Upper lobe of right lung (tissue), 1 donor: ENCODE measurements at places on chromosomes 7 and 10.

- peak; percentile 87 for DNase-seq
These were observed 597 bp downstream of the APBB1IP start for GRCh38 chr10:26438534-26439341.

DNA sequence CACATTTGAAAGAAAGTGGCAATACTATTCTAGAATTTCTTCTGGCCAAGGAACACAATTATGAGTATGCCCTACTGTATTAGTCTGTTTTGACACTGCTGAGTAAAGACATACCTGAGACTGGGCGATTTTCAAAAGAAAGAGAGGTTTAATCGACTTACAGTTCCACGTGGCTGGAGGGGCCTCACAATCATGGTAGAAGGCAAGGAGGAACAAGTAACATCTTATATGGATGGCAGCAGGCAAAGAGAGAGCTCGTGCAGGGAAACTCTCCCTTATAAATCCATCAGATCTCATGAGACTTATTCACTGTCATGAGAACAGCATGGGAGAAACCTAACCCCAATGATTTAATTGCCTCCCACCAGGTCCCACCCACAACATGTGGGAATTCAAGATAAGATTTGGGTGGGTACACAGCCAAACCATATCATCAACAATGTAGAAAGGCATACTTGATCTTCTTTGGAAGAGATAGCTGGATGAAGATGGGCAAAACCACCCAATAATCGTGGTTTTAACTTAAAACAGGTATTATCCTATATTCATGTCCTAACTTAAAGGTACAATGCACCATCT lies 113.9 kb downstream of the ETV1 start:
- no peak for DNase-seq

DNA sequence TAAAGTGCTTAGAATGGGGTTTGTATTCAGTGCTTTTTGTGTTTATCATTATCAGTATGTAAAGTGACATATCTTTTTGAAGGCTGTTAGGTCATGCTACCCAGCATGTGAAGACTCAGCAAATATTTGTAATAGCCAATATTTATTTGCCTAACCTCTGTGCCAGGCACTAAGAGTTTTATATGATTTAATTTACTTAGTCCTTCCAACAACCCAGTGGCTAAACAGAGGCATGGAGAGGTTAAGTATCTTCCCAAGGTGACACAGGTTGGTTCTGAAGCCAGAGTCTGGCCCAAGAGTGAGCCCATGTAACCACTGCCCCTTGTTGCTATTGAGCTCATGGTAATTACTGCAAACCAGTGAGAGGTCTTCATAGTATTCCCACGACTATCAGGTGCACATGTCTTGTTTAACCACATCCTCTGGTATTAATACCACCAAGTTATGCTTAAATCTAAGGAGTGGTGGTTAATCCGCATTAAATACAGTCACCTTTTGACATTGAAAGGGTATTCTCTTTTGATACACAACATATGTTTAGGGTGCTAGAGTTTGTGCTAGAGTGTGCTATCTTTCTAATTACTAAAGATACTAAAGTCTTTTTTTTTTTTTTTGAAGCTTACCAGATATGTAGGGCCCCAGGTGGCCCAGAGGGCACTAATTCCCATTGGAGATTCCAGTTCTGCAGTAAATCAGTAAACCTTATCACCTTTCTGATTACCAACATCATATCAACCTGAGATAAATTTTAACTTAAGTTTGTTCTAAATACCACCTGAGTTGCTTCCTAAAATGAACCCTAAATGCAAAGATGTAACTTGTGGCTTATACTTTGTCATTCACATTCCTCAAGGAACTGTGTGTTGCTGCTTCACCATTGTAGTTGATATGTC lies 2.9 kb downstream of the ADD3 start:
- no peak for DNase-seq

DNA sequence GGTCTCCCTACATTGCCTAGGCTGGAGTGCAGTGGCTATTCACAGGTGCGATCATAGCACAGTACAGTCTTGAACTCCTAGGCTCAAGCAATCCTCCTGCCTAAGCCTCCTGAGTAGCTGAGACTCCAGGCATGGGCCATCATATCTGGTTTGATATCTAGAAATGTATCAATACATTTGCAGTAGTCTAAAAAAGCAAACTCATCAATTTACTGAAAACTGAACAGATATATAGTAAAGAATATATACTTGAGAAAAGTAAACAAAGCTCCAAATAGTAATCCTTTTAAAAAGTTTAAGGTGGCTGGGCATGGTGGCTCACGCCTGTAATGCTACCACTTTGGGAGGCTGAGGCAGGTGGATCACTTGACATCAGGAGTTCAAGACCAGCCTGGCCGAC lies 57.1 kb upstream of the KMT2C start:
- no peak for DNase-seq

- DNase-seq, result no peak
These were observed 9.4 kb downstream of the ACSL5 start for GRCh38 chr10:112383325-112383724.

GRCh38 chr10:17805921-17806577 lies 3.1 kb upstream of the MRC1 start:
- no peak for DNase-seq

DNA sequence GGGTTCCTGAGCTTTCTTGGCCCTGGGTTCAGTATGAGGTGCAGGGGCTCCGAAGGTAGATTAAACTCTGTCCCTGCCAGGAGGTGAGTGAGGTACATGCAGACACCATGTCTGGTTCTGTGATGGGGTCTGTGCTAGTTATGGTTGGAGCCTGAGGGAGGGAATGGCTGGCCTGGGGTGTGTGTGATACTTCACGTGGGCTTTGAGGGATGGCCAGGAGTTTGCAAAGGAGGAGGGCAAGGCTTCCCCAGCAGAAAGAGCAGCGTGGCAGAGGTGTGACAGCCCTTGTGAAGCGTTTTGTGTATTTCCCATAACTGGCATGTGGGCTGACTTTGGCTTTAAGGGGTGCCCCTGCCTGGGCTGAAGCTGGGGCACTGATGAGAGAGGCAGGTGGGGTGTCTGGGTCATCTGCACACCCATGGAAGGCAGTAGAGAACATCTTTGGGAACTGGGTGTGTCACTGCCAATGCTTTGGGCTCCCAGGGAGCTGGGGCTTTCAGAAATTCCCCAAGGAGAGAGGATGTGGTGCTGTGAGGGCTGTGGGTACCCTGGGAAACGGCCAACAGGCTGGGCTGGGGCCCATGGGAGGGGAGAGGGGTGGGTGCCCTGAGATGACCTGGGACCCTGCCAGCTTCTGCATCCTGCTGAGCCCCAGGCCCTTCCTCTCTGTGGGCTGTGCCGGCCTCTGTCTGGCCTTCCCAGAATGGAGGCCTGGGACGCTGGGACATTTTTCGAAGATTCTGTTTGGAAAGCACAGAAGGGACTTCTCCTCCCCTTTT lies 4.6 kb downstream of the PALD1 start:
- no peak for DNase-seq

DNA sequence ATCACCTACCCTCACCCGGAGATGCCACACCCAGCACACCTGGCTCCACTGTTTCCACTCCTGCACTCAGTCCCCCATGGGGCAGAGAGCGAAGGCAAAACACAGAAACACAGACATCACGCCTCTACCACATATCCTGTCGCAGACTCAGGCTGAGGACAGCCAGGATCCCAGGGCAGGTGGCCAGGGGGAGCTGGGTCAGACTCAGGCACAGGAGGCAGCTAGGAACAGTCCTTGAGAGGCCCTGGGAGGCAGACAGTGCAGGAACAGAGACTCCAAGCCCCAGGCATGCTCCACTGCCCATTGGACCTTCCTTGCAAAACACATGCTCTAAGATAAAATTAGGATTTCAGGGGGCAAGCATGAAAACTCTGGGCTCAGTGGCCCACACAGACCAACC lies 154.4 kb upstream of the C7orf33 start:
- DNase-seq, result no peak

- no peak for DNase-seq
These were observed 21.6 kb upstream of the PURB start for GRCh38 chr7:44906965-44907364.

GRCh38 chr7:4208086-4208485 lies 474.0 kb upstream of the FOXK1 start:
- peak; percentile 51 for DNase-seq

DNA sequence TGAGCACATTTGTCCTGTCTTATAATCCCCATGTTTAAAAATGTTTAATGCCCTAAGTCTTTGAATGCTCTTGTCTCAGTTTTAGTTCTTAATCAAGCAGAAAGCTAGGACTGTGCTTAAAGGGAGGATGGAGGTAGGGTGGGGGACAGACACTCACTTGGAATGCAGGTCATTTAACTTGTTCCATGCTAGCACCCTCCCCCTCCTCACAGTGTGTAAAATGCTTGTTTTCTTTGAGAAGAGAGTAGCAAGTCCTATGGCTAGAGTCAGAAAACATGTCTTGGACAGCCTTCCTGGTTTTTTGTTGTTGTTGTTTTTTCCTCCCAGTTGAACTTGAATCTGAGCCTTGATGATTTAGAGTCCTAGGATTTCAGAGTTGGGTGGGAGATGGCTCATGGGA lies 114.2 kb downstream of the PLPP4 start:
- DNase-seq, result no peak

DNA sequence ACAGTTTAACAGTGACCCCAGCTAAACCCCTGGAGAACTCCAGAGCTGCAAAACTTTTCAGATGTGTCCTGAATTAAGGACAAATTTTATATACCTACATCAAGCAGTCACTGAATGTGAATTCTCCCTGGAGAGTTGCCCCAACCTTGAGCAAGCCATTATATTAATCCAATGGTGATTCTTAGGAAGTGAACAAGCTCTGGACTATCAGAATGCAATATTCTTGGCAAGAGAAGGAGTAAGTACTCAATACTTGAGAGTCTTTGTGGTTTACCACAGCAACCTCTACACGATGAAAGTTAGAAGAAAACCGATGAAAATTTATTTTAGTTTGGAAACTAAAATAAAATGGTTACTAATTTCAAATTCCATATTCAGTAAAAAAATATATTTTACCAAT lies 19.3 kb upstream of the ZNF365 start:
- DNase-seq, result no peak

- no peak for DNase-seq
These were observed 532.4 kb downstream of the INHBA start for GRCh38 chr7:41170466-41170865.

GRCh38 chr7:150668472-150668911 lies 17.0 kb upstream of the GIMAP2 start:
- DNase-seq, result no peak

DNA sequence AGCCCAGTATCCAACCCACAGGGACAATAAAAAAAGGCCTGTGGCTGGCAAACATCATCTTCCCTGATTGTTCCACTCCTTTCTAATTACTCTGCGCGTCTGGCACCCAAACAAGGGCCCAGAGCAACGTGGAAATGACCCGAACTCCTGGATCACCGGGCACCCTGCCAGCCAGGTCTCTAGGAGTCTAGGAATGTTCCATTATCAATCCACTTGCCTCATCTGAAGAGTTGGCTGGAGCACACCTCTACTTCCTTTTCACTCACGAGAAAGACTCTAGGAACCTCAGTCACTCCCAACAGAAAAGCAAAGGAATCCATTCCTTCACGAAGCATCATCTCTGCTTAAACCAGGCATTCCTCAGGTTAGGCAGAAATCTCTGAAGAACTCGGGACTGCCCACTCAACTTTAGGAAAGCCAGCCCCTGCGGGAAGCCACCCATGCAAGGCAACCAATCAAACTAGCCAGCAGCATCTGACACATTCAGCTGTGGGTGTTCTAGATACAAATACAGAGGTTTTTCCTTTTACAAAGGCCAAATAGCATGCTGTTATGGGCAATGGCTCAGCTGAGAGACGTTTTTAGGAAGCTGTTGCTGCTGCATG lies 37.7 kb downstream of the ATXN7L1 start:
- peak; percentile 75 for DNase-seq

DNA sequence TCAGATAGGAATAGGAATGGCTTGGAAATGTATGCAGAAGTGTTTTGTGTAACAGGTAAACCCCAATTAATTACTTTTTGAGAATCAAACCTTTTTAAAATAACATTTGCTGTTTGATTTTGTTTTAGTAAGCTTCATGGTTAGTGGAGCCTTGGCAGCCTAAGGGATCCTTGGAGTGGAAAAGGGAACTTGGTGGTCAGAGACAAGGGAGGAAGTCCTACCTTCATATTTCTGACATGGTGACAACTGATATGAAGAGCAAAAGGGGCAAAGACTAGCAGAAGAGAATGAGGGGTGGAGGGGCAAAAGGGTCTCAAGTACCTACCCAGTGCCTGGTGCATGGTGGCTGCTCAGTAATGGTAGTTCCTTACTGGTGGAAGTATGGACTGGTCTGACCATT lies 32.3 kb downstream of the AHCYL2 start:
- DNase-seq, result no peak

DNA sequence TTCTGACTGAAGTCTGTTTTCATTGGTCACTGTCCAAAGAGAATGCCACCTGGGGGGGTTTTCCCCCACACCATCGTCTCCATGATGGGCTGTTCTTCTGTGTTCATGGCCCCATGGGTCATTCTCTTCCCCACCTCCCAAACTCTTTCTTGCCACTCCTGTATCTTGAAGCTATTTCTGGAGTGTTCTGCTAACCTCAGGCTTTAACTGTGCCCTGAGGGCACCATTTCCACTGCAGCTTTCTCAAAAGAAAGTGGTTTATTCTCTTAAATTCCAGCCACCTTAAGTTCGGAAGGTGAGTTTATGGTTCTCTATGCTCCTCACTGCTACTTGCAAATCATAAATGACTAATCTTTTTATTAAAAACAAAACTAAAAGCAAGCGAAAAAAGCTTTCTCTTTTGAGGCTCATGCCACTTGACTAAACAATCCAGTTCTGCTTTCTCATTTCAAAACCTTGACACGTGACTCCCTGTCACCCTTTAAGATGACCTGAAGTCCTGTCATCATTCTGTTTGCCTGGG lies 7.4 kb upstream of the APBB1IP start:
- DNase-seq, result no peak

DNA sequence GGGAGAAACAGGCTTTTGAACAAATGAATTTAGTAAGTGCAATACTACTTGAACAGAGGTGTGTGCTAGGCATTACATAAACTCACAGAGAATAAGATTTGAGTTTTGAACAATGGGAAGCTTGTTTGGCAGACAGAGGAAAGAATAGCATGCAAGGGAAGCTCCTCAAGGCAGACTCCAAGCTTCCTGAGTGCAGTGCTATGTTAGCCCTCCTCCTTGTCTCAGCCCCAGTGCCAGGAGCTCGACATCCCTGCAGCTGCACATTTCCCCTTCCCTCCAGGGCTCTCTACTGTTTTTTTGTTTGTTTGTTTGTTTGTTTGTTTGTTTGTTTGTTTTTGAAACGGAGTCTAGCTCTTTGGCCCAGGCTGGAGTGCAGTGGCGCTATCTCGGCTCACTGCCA lies 237.5 kb downstream of the IPMK start:
- DNase-seq, result no peak

- no peak for DNase-seq
These were observed 112.6 kb downstream of the PTPRZ1 start for GRCh38 chr7:121985476-121986030.

- DNase-seq, result no peak
These were observed 6.6 kb upstream of the NRF1 start for GRCh38 chr7:129604713-129605437.

GRCh38 chr10:76558586-76558985 lies 1079.0 kb downstream of the KCNMA1 start:
- no peak for DNase-seq
